ENCODE measurements at places on chromosomes 7 and 10.

- no peak for DNase-seq
Observed at GRCh38 chr10:121284936-121285335, 313.3 kb downstream of the FGFR2 start.

GRCh38 chr7:27172315-27172774 is 1.8 kb downstream of the HOXA10 start:
- DNase-seq: no peak

- no peak for DNase-seq
Observed at GRCh38 chr10:23174074-23174976, 17.8 kb upstream of the PTF1A start.

GRCh38 chr10:11048707-11049278 is 31.1 kb downstream of the CELF2 start:
- no peak for DNase-seq

GRCh38 chr10:80137920-80138319 is 5.4 kb downstream of the PLAC9 start:
- no peak for DNase-seq
